ENCODE measurements at places on chromosomes 7 and 10. TPM values are rescaled to one million over a fixed set of nuclear protein-coding genes. Genes with fewer than 3 reads are reported as not detected.

DNA sequence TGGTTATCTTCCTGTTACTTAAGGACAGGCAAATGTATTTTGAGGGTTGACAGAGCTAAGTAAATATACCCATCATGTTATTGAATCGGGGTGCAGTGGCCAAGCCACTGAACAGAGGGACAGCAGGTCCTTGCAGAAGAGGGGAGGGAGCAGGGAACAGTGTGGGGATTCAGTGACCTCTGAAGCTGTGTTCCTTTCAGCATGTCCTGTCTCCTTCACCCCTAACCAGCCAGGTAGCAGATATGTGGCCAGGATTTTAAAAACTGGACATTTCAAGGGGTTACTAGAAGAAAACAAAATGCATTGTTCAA lies 12.7 kb downstream of the ANK3 start:
- H3K27ac ChIP-seq: no peak overlapping the region
- H3K4me3 ChIP-seq: no peak overlapping the region
- no peaks in the 10 kb centered on the region for H3K4me1 ChIP-seq
- DNase-seq: no peak

- H3K4me3 ChIP-seq: peak overlapping the region; percentile 97
- peak overlapping the region; percentile 85 for H3K27ac ChIP-seq
- DNase-seq: no peak
- H3K36me3 ChIP-seq: peaks cover 4% of the 10 kb centered on the region
Observed at GRCh38 chr7:33108554-33109004, 625 bp downstream of the RP9 start.

- peaks cover 19% of the 10 kb centered on the region for H3K36me3 ChIP-seq
- H3K4me1 ChIP-seq: peaks cover 76% of the 10 kb centered on the region
- H3K4me3 ChIP-seq: no peak overlapping the region
Observed at GRCh38 chr7:30843741-30844482, 67.7 kb upstream of the AQP1 start.

DNA sequence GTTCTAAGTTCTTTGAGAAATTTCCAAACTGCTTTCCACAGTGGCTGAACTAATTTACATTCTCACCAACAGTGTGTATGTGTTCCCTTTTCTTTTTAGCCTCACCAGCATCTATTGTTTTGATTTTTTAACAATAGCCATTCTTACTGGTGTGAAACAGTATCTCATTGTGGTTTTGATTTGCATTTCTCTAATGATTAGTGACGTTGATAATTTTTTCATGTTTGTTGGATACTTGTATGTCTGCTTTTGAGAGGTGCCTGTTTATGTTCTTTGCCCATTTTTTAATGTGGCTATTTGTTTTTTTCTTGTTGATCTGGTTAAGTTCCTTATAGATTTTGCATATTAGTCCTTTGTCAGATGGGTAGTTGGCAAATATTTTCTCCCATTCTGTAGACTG lies 191.4 kb downstream of the AGMO start:
- no peak for DNase-seq
- H3K4me1 ChIP-seq: no peaks in the 10 kb centered on the region
- no peaks in the 10 kb centered on the region for H3K27me3 ChIP-seq
- H3K27ac ChIP-seq: no peak overlapping the region

GDI2 gene
- 192 TPM for total RNA-seq

HOXA3 gene
- 4.6 TPM for total RNA-seq

DNA sequence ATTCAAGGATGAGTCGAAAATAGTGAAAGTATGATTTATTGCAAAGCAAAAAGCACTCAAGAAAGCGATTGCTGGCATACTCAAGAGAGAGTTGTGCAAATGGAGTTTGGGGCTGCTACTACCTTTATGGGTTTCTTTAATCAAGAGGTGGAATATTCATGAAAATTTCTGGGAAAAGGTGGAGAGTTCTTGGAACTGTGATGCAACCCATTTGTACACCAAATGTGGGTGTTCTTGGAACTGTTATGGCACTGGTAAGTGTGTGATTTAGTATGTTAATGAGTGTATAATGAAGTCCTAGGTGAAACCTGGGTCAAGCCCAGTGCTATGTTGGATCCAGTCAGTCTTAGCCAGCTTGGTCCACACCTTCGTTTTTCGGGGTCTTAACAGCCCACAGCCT lies 3.4 kb upstream of the VOPP1 start:
- DNase-seq: no peak
- H3K36me3 ChIP-seq: no peaks in the 10 kb centered on the region
- H3K4me1 ChIP-seq: peaks cover 24% of the 10 kb centered on the region
- H3K27me3 ChIP-seq: no peaks in the 10 kb centered on the region

- H3K4me3 ChIP-seq: no peak overlapping the region
- peaks cover 4% of the 10 kb centered on the region for H3K4me1 ChIP-seq
- no peak overlapping the region for H3K27ac ChIP-seq
Observed at GRCh38 chr7:65250697-65251395, 122.8 kb upstream of the ZNF92 start.

DNA sequence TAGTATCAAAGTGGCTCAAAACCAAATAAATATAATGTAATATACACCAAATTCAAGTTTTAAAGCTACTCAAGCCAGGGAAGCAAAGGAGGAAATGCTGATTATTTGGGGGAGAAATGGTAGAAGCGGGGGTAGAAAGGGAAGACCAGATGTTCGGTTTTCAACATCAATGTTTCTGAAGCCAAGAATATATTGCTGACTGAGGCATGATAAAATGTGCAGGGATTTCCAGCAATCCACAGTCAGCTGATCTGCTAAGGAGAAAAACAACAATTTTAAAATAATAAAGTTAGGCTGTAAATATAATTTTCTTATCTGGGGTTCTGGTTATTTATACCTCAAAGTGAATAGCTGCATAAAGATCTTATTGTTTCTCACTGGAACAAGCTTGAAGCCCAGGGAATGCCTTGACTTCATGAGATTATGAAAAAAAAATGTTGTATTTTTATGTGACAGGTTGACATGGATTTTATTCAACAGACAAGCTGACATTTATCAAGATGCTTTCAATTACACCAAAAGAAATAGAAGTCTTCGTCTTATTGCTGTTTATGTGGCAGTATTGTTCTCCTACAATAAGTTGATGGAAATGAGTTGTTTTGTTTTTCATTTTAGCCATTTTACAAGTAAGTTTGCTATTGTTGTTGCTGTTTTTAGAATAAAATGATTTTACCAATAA lies 28.6 kb upstream of the BMPER start:
- H3K36me3 ChIP-seq: no peaks in the 10 kb centered on the region
- no peak overlapping the region for H3K27ac ChIP-seq
- no peak overlapping the region for H3K4me3 ChIP-seq
- H3K4me1 ChIP-seq: no peaks in the 10 kb centered on the region
- no peaks in the 10 kb centered on the region for H3K27me3 ChIP-seq

GRCh38 chr10:4498711-4499251 lies 327.2 kb upstream of the AKR1E2 start:
- H3K27me3 ChIP-seq: no peaks in the 10 kb centered on the region
- no peaks in the 10 kb centered on the region for H3K36me3 ChIP-seq
- peaks cover 10% of the 10 kb centered on the region for H3K4me1 ChIP-seq

- H3K4me3 ChIP-seq: no peak overlapping the region
- H3K27me3 ChIP-seq: no peaks in the 10 kb centered on the region
Observed at GRCh38 chr7:99752356-99752755, 17.4 kb upstream of the CYP3A7 start.

Data from lower lobe of right lung (tissue), 2 donors.